Activated CD8-positive, alpha-beta T cell treated with anti-CD3 and anti-CD28 coated beads for 36 hours (primary cell): ENCODE measurements at places on chromosomes 2 and 18. TPM values are rescaled to one million over a fixed set of nuclear protein-coding genes. Genes with fewer than 3 reads are reported as not detected.

Gene CHRNG
- not detected for total RNA-seq

DNA sequence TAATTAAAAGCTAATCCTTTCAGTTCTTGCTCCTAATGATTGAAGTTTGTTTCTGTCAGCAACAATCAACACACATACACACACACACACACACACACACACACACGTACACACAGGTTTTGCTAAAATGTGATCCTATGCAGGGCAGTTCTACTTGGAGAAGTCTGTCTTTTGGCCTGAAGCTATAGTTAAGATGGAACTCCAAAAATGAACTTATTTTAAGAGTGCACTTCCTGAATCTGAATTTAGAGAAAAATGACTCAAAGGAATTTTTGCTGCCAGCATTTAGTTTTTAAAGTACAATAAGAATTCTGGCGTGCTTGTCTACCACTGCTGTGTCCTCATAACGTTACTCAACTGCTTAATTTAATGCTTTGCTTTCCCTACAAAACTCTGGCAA, 6.6 kb downstream of the GALNT5 start:
- DNase-seq = no peak

GRCh38 chr2:88680266-88680902, 11.1 kb upstream of the RPIA start:
- DNase-seq = no peak

DNA sequence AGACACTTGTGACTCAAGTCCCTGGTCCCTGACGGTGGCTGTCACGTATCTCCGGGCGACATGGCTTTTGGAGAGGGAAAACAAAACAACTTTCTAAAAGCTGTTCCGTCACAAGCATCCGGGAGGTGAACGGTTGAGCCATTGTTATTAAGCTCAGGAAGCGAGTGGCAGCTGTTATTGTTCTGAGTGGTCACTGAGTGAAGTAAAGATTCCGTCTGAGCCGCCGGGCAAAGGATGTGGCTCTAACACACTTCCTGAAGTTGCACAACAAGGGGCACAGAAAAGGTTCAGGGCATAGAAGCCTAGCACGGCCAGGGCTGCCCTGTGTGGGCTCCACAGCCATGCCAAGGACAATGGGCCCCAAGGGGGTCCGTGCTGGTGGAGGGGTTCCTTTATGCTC, 24.3 kb downstream of the INPP5D start:
- peak; percentile 78 for DNase-seq

DNA sequence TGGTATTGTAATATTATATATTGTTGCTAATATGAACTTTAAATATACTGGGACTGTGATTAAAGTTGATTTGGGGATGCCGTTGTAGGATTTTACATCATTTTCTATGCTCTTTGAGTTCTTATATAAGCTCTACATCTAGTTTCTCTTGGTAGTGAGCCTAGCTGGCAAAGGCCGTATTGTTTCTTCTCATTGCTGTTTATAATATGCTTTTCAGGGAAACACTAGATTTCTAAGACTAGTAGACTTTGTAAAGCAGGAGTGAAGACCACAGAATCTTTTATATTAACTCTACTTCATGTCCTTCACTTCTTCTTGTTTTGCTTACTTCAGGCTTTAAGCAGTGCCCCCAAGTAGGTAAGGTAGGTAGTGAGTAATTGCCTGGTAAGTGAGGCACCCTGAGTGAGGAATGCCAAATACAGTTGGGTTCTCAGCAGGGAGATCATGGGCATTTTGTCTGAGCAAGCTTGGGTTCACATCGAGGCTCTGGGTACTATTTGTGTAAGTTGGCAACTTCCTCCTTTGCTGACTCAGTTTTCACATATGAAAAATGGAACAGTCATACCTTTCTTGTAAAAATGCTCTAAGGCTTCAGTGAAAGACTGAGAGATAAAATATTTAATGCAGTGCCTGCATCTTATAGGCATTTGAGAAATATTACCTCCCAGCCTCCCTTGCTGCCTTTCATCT, 96.4 kb downstream of the RNF144A start:
- DNase-seq = no peak

- DNase-seq = peak; percentile 54
These were observed 57.7 kb upstream of the MAP4K3 start for GRCh38 chr2:39494784-39495251.

GRCh38 chr18:48868468-48869466, 82.0 kb downstream of the SMAD7 start:
- DNase-seq = peak; percentile 81

Gene MOGAT1
- total RNA-seq = not detected

DNA sequence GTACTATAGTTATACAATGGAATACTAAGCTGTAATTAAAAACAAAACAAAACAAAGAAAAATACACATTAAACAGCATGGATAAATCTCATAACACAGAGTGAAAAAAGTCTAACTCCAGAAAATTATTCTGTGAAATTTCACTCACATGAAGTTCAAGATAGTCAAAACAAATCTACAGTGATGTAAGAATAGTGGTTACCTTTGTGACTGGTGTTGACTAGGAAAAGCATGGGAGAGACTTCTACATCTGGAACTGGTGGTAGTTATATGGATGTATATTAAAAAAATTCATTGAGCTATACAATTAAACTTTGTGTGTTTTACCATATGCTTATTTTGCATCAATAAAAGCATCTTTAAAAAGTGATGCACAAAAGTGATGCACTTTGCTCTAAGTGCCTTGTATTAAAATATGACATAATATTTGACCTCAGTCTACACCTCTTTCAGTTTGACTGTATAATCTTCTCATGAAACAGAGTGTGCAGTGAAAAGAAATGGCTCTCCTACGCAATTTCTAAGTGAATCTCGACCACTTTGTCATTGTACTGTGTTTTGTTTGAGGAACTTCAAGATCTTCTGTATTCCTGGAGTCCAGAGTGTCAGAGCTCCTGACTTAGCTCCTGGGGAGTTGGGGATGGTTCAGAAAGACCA, 28.0 kb downstream of the STAT4 start:
- no peak for DNase-seq

Gene HOXD13
- not detected for total RNA-seq

DNA sequence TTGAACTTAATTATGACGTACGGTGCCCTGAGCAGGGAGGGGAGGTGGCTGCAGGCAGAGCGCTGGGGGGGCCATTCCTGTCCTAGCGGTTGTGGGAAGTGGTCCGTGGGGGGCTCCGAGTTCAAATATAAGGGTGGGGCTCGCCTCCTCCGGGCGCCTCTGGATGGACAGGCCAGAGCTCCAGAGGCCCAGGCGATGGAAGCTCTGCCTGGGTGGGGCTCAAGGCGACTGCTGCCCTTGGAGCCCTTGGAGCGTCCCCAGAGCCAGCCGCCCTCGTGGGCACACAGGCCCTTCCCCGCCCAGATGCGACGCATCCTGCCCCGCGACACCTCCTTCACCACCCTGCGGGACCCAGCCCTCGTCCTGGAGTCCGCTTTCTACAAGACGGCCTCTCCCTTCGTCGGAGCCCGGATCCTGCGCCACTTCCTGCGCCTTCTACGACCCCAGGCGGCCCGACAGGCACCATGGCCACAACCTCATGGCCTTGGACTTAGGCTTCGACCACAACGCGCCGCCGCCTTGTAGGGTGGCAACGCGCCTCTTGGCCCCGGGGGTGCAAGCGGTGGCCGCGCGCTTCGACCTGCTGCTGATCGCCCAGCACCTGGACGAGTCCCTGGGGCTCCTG, 10.5 kb downstream of the AQP12B start:
- no peak for DNase-seq

Gene PSME4
- 51.7 TPM for total RNA-seq

Gene MOB1A
- total RNA-seq = 150 TPM

DNA sequence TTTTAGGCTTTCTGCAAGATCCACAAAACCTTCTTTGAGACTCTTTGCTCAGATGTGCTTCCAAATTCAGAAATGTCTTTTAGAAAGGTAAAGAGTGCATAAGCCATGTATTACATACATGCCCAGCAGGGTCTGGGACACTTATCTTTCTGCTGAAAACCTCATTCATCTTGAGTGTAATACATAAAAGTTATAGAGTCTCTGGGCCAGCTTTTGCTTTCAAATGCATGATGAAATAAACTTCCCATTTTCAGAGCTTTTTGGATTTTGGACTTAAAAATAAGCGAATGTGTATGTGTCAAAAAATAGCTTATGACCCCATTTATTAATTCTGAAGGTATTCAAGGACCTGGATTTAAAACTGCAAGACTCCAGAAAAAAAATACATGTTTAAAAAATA, 8.0 kb downstream of the CYRIA start:
- DNase-seq = no peak

GRCh38 chr18:6251084-6251483, 163.6 kb downstream of the L3MBTL4 start:
- DNase-seq = no peak

Gene IGFBP2
- 123 TPM for total RNA-seq

DNA sequence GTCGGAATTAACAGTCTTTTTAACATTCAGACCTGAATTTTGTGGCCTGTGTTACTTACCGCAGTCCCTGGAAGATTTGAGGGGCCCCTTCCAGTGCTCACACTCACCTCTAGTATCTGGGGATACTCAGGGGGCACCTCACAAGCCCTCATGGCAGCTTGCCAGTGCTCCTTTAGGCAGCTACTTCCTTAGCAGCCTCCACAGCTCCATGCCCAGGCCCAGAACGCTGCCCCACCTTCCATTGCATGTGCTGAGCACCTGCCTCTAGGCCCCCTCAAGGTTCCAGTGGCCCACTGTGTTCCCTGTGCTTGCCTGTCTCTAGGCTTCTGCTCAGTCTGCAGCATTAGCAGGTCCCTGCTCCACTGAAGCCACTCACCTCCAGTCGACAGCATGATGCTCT, 30.0 kb upstream of the PLA2R1 start:
- no peak for DNase-seq
